NCI-H1930 (cell line): ENCODE measurements at places on chromosomes 13 and 19.
A peak's percentile ranks its signal among the peaks of the same experiment; 100 is the strongest.

DNA sequence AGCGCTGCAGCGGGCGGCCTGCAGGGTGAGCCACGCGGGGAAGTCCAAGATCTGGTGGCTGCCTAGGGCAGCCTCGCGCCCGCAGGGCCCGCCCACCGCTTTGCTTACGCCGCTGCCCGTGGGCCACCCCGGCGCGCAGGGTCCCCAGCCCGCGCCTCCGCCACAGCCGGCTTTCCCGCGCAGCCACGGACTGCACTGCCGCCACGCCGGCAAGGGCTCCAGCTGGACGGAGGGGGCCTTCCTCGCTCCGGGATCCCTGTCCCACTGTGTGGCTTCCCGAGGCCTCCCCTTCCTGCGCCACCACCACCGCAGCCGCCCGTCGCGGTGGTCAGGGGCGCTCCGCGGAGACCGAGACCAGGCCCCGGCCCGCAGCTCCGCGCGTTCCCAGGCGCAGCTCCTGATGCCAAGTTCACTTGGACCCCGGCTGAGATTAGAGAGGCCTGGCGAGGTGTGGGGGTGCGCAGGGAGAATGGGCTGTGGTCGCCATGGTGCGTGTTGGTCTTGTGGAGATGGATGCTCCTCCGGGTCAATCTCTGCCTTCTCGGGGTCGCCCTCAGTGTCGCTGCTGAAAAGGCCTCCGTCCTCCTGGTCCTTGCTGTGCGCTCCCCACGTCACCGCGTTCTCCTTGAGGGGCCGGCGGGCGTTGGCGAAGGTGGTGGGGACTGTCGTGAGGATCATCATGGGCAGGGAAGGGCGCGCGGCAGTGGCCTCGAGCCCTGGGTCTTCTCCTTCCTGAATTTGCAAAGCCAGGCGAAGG is 17.9 kb upstream of the RNF17 start:
- no peak for DNase-seq

DNA sequence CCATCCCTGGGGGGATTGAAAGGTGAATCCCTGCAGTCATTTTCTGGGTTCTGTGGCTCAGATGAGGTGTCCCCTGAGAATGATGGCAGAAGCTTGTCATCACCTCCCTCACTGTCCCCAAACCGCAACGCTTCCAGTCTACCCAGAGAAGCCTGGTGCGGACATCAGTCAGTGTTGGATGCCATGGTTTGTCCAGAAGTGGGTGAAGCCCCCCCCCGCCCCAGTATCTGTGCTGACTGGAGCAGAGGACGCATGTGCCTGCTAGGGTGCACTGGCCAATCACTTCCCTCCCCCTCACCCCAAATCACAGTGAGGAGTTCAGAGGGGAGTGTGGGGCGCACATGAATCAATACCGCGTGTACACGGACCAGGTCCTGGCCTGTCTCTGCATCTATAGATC is 150.5 kb downstream of the TEX29 start:
- DNase-seq: no peak

DNA sequence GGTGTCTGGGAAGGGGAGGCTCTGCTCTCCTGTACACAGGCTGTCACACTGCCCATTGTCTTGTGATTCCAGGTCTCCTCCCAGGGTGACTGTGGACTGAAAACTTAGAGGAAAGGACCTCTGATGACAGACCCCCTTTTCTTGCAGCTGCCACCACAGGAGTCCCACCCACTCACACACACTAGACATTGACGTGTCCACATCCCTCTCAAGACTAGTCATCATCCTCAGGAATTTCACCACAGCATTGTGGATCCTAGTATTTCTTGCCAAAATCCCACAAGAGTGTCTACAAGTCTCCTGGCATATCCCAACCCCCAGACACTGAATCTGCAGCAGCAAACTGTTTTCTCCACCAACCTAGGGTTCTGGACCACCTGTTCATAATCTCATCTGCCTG is 5.3 kb downstream of the ZNF85 start:
- no peak for DNase-seq

DNA sequence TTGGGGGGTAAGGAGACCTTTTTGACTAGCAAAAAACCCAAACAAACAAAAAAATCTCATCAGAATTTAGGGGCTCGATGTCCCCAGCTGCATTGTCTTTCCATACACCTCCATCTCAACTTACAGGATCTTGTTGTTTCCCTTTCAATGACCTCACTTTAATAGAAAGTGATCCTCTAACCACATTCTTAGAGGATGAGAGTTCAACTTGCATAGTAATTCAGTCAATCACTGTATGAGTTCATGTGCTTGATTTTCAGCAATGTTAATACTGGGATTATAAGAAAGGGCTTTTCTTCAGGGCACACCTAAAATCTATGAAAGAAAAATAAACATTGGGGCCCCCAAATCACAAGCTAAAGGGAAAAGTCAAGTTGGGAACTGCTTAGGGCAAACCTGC is 1512.0 kb downstream of the SLITRK1 start:
- DNase-seq: no peak

DNA sequence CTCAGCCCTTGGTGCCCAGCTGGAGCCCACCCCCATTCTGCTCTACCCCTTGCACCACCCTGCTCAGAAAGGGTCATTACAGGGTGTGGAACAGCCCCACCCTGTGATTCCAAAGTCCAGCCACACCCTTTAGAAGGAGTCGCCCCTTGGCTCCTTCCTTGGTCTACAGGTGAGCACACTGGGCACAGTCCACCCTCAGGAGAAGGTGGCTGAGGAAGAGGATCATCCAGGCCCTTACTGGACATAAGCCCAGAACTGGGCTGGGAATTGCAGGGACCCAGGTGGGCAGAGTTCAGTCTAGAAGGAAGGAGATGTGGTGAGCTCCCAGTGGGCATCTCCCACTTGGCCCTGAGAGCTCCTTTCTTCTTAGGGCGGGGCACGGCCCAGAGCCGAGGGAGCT is 8.6 kb downstream of the SLC46A3 start:
- no peak for DNase-seq

DNA sequence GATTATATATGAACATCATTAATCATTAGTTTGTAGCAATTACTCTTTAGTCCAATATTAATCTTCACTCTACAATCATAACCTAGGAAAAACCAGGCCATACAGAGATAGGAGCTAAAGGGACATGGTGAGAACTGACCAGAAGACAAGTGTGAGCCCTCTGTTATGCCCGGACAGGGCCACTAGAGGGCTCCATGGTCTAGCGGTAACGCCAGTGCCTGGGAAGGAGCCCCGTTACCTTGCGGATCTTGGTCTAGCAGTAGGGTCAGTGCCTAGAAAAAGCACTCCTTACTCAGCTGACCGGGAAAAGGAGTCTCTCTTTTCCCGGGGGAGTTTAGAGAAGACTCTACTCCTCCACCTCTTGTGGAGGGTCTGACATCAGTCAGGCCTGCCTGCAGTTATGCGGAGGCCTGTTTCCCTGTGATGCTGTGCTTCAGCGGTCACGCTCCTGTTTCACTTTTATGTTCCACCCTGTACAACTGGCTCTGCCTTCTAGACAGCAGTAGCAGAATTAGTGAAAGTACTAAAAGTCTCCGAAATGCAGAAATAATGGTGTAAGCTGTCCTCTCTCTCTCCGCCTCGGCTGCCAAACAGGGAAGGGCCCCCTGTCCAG is 13.8 kb downstream of the OR7D4 start:
- DNase-seq: peak; percentile 39

GRCh38 chr13:39484506-39485313 is 118.3 kb downstream of the LHFPL6 start:
- no peak for DNase-seq

DNA sequence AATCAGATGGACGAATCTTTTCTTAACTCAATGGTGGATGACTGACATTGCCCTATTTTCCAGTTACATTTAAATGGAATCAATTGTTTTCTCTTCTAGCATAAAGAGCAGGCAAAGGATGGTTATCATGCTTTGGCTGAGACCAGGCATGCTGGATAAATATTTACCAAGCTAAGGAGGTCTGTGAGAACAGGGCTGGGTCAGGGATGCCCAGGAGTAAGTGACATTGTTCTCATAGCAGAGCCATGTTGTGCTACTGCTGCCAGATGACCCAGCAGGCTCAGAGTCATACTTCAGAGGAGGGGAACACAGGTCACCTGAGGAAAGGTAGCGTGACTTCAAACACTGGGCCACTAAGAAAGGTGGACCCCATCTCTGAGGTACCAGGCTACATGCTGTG is 116.0 kb upstream of the RNF113B start:
- DNase-seq: no peak

DNA sequence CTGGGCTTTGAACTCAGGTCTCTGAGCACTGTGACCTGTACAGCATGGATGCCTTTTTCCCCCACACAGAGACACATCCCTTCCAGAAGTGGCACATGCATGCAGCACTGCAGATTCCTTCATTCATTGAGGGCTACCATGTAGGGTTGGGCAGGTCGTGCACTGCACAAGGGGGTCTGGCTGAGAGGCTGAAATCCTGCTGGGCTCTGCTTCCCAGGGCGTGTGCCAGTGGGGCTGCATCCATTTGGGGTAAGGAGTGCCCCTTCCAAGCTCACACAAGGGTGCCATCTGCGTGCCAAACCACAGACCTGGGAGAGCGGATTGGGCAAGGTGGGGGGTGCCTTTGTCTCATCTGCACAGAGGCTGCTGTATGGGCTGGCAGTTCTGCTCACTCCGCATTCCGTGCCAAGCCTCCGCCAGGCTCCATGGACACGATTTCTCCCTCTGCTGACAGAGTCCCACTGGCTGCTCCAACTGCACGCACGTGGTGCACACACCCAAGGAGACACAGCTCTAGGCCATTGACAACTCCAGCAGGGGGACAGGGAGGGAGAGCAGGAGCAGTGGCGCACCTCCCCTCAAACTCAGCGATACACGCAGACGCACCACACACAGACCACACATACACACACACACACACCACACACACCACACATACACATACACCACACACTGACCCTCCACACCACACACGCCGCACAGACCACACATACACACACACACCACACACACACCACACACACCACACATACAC is 4.5 kb upstream of the SHISA7 start:
- DNase-seq: peak; percentile 55

- DNase-seq: no peak
These were observed 10.8 kb downstream of the CREB3L3 start for GRCh38 chr19:4164262-4164661.

GRCh38 chr13:27965740-27966640 is 3.1 kb downstream of the CDX2 start:
- DNase-seq: no peak

GRCh38 chr13:26619358-26619757 is 61.9 kb downstream of the WASF3 start:
- no peak for DNase-seq

- no peak for DNase-seq
These were observed 8.0 kb upstream of the EPN1 start for GRCh38 chr19:55667006-55667381.

- DNase-seq: no peak
These were observed 2.2 kb upstream of the EPS15L1 start for GRCh38 chr19:16473875-16474392.

- no peak for DNase-seq
These were observed 23.9 kb downstream of the PIBF1 start for GRCh38 chr13:72805676-72806346.

- peak; percentile 93 for DNase-seq
These were observed at the start of gene PNMA8B for GRCh38 chr19:46495786-46496099. PNMA8B (minus strand) TSS chr19:46495867; CDS start chr19:46495465, 402 bp downstream.

GRCh38 chr13:101036546-101036945 is 362.0 kb upstream of the TMTC4 start:
- DNase-seq: no peak

- DNase-seq: no peak
These were observed 103.7 kb downstream of the MYO16 start for GRCh38 chr13:108733022-108733560.

GRCh38 chr13:76730220-76730619 is 156.0 kb downstream of the KCTD12 start:
- no peak for DNase-seq

DNA sequence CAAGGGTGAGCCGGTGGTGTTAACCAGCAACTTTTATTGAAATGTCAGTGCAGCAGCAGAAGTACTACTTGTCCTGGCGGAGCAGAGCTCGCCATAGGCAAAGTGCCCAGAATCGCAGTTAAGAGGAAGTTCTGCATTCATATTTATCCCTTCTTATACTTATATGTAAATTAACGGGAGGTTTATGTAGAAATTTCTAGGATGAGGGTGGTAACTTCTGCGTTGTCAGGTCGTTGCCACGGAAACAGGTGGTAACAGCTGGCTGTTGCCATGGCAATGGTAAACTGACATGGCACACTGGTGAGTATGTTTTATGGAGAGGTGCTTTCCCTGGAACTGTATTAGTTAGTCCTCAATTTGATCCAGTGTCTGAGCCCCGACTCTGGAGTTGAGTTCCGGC is 2494.9 kb upstream of the PCDH20 start:
- no peak for DNase-seq

DNA sequence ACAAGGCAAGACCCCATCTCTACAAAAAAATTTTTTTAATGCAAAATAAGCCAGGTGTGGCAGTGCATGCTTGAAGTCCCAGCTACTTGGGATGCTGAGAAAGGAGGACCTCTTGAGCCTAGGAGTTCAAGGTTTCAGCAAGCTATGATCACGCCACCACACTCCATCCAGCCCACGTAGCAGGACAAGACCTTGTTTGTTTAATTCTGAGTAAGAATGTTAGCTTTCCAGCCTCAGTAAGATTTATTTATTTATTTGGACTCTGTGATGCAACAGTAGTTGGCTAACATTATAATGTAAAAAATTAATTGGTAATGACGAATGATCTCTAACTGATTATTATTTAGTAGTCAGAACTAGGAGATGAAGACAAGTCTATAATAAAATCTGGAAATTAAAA is 23.3 kb downstream of the N4BP2L2 start:
- DNase-seq: no peak

DNA sequence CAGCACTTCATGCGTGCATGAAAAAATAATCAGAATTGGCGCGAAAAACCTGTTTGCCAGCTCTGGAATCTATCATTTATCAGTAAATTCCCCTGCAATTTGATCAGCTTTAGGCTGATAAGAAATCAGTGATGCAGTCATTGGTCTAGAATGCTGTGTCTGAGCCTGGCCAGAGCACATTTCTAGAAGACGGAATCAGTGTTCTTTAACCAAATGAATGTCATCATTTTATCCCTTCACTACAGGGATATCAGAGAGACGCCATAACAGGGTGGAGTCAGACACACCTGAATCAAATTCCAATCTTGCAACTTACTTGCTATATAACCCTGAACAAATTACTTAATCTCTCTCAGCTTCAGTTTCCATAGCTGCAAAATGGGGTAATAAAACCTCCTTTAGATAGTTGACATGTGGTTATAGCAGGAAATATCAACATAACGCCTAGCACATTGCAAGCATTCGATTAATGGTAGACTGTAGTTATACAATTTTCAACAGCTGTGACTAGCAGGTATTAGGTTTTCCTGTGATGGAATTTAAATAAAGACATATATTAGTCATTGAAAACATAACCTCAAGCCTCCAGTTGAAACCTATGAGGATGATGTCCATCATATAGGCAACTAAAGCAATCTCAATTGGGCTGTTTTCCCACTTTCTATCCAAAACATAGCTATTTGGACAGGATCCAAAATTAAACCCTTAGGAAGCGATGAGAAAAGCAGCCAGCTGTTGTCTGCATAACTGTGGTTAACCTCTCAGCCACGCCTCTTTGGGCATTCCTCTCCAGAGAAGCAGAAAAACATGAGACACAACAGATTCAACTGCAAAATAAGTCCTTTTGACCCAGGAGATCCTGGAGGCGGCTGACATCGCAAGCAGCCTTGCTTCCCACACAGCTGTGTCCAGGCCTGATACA is 51.6 kb upstream of the UBL3 start:
- DNase-seq: no peak
